ENCODE measurements at places on chromosomes 13 and 19.

- peak; percentile 58 for DNase-seq
These were observed 5.3 kb downstream of the PRR36 start for GRCh38 chr19:7868671-7869452.

DNA sequence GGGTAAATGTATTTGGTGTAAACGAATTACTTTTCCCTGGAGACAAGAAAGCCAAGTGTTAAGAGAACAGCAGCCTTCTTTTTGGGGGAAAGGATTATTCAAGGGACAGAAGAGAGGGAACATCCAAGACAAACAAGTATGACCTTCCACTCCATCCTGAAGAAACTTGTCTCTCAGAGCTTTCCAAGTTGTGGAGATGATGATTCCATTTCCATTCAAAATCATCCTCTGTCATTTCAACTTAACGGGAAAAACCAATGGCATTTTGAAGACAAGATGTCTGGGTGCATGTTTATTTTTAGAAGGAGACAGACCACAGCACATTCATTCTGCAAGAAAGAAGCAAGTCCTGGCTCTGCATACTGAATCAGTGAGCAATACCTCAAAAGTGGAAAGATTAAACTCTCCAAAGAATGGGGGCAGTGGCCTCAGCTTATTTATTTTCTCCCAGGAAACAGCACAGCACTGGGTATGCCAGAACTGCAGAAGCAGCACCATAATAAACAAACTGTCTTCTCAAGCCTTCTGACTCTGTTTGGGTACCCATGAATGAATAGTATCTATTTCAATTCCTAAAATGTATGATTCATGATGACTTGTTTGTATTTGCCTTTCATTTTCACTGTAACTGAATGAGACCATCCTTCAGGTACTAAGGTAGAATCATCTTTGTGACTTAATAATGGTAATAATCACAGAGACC, 541.0 kb downstream of the RFC3 start:
- DNase-seq, result peak; percentile 63

DNA sequence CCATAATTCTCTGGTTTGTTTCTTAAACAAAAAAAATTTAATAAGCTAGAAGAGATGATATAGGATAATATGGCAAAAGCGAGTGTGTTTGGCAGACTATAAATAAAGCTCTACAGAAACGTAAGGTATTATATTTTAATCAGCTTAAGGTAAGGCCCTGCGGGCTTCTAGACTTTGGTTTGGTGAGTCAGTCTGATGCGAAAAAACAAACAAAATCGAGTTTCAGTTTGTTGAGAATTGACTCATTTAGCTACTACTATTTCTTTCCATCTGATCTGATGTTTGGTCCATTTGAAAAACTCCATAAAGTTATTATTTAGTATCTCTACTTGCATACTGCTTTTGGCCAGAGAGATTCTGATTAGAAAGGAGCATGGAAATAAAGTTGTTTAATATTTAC, 138.0 kb downstream of the MIPEP start:
- peak; percentile 15 for DNase-seq

- DNase-seq, result peak; percentile 1
These were observed 1146.2 kb upstream of the SPRY2 start for GRCh38 chr13:81487151-81487550.

DNA sequence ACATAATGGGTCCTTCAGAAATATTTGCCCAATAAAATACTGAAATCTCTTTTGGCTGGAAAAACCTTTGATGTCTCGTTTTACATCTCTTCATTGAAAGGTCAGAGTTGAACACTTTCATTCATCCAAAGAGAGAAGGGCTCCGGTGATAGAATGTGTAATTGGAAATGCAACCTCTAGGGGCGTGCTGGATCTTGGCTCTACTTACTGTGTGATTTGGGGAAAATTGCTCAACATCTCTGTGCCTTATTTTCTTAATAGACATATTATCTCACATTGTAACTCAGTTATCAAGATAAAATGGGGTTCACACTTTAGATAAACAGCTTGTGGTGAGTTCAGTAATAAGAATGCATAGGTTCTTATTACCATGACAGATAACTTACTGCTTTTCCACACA, 1444.1 kb downstream of the SLITRK5 start:
- no peak for DNase-seq

GRCh38 chr13:38648912-38649311, 38.0 kb upstream of the FREM2 start:
- no peak for DNase-seq

GRCh38 chr19:1747285-1748114, 5.8 kb upstream of the ONECUT3 start:
- DNase-seq, result peak; percentile 77

GRCh38 chr13:109779074-109779473, 7.3 kb downstream of the IRS2 start:
- no peak for DNase-seq
